ENCODE measurements at places on chromosomes 1 and 21.

- DNase-seq, result no peak
Measured at GRCh38 chr1:235781807-235782206, 84.9 kb downstream of the LYST start.

DNA sequence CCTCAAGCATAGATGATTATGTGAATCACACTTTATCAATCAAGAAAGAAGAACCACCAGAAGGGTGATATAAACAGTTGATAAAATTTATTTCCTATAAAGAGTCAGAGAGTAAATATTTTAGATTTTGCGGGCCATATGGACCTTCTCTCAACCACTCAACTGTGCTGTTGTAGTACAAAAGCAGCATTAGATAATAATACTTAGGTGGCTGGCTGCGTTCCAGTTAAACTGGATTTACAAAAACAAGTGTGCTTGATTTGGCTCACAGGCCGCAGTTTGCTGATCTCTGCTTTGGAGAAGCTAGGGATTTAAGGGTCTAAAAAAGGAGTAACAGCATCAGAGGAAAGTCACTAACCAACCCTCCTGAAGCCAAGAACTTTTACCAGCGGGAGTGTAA is 1406.0 kb downstream of the KCNT2 start:
- DNase-seq, result no peak

DNA sequence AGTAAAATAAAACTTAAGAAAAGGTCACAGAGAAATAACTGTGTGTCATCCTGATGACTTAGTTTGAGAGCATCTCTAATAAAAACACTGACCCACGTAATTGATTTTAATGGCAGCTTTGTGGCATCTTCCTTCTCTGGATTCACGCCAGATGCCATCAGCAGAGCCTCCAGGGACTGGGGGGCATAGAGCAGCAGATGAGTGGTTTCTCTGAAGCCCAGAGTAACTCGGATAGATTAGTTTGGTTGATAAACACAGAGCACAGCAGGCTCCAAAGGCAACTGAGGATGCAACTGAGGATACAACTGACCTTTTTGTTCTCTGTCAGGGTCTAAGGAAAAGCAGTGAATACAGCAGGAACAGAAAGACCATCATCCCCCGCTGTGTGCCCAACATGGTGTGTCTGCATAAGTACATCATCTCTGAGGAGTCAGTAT is 180.8 kb downstream of the RPS6KC1 start:
- DNase-seq, result no peak

DNA sequence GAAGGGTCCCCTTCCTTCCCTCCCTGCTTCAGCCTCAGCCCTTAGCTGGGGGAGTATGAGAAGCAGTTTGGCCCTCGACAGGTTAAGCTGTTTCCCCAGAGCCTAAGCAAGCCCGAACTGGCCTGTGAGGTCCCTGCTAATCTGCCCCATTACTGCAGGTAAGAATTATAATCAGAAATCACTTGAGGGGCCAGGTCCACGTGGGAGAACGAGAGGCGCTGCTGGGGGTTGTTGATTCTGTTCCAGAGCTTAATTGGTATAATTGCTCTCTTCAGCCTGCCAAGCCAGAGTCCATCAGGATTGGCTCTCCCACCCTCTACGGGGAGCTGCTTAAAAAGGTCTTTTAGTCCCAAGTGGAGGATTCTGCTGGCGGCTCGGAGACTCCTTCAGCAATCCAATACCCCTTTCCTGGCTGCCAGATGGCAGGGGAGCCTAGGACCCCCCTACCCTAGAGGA is 70.8 kb downstream of the UBE2T start:
- no peak for DNase-seq

DNA sequence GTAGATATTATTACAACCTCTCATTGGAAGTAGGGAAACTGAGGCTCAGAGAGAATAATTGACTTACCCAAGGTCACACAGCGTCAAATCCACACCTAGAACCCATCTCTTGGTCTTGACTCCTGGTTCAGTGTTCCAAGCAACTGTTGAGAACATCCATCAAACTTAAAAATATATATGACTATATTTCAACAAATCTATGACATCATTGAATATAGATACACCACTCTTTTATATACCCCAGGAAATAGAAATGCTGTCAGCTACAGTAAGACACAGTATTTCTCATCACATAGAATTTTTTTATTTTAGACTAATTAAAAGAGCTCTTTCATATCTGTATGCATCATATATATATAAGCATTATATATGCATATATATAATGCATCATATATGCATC is 56.9 kb downstream of the RUNX3 start:
- no peak for DNase-seq

- no peak for DNase-seq
Measured at GRCh38 chr1:218380125-218380977, 35.2 kb downstream of the TGFB2 start.

DNA sequence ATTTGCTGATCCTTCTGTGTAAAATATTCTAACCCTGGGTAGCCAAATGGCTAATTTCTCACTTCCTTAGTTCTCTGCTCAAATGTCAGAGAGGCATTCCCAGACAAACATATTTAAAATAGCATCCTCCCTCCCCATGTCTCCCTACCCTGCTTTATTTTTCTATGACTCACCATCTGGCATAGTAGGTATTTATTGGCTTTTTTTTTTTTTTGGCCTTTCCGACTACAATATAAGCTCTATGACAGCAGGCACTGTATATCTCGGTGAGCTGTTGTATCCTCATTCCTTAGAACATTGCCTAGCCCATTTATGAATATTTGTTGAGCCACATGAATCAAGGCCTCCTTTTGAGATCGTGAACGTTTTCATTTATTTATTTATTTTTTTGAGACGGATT is 1.5 kb upstream of the NEK7 start:
- DNase-seq, result no peak

DNA sequence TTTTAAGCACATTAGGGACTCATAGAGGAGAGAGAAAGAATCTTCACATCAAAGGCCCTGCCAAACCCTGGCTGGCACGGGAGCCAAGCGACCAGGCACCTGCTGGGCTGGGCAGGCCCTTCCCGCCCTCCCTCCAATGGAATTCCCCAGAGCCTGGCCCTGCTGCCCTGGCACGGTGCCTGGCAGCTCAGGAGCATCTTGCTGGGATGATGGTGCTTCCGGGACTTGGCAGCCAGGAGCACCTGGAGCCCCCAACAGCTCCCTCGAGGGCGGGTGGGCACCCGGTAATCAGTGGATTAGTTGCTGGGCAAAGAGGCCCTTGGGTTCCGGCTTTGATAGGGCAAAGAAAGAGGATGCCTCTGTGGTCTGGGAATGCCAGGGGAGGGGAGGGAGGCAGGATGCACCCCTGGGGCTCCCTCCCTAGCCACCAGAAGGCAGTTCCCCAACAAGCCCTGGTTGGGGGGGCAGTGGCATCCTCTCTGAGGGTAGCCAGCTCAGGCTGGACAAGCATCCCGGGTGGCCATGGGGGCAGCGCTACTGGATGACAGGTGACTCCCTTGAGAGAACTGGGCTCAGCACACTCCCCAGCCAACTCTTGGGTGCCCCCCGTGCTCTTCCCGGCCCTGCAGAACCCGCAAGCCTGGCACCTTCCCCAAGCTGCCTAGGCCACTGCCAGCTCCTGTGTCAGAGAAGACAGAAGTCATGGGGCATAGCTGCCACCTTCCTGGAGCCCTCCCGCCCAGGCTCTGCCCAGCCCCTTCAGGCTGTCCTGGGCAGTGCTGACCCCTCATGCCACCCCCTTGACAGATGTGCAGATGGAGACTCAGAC is 26.4 kb downstream of the KRTAP10-1 start:
- no peak for DNase-seq

GRCh38 chr1:21628798-21629393 is 40.3 kb downstream of the RAP1GAP start:
- no peak for DNase-seq

GRCh38 chr1:41653574-41653973 is 169.1 kb upstream of the EDN2 start:
- DNase-seq, result no peak

- DNase-seq, result no peak
Measured at GRCh38 chr1:216820345-216820744, 97.1 kb upstream of the ESRRG start.

DNA sequence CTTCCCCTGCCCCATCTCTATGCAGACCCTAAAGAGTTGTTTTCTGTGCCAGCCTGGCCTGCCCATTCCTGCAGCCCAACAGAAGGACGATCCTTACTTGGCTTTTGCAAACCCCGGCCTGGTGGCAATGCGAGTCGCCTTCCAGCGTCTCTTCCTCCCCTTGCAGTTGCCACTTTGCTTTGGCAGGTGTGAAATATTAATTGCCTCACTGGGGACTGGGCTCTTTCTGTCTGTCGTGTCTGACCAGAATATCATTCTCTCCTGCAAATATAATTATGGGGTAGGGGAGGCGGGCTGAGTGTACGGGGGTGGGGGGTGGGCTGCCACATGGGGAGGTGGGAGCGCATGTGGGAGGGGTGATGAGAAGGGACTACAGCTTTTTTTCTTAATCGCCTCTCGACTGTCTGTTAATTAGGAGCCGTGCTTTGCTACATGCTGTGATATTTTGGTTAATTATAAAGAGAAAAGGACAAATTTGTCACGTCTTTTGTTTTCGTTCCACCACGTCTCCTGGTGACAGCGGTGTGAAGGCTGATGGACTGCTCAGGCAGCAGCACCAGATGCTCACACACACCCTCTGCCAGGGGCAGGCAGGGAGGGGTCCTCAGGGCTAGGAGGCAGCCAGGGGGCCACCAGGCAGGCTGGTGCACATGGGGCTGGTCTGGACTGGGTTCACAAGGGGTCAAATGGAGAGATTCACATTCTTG is 80.1 kb upstream of the CD34 start:
- no peak for DNase-seq

DNA sequence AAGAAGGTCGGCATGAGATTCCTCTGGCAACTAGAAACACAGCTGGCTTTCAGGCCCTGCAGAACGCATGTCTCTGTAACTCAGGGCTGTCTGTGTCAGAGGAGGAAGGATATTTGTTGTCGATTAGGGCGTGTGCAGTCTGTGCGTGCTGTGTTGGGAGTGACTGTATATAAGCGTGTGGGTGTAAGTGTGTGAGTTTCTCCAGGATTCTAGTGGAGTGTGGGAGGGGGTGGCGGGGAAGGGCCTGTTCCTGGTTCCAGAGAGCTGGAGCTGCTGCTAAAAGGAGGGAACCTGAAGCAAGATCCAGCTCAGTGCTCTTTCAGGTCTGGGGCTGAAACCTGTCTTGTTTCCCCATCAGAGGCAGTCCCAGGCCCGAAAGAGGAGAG is 74.3 kb downstream of the SLC16A1 start:
- DNase-seq, result no peak

DNA sequence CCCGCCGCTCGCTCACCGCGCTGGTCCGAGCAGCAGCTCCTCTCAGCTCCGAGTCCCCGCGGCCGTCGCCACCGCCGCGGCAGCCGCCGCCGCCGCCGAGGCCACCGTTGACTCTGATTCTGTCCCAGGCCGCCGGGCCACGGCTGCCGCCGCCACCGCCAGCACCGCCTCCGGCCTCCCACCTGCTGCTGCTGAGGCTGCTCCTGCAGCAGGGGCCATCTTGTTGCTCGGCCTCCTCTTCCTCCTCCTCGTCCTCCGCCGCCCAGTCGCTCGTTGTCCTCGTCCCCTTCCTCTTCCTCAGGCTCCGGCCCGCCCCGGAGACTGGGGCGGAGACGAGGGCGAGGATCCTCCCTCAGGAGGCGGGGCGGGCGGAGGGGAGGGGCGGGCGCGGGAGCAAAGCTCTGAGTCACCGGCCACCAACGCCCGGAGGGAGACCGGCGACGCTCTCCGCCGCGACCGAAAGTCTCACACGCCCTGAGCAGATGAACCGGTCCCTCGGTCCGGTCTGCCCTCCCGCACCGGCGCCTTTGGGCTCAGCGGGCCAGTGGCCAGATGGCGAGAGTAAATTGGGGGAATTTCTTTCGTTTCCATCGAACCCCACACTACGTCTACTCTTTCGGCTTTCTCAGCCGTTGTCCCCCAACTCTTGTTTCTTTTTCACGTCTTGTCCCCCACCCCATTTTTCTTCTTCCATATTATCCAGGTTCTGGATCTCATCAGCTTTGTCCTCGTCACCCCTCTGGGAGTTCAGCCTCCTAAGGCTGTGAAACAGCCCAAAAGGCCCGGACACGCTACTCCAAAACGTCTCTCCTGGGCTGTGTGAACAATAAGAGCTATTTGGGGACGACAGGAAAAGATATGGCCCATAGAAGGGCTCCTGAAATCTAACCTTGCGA is at the start of gene RC3H1:
RC3H1 (minus strand) TSS at position 278 of the 896 bp plus-strand sequence. CDS start 29,372 bp downstream, outside the sequence.
- DNase-seq, result peak; percentile 82

- no peak for DNase-seq
Measured at GRCh38 chr1:201906336-201906735, 17.6 kb downstream of the SHISA4 start.

Data from stimulated activated CD8-positive, alpha-beta memory T cell treated with anti-CD3 and anti-CD28 coated beads, Interleukin-4, amount 100 ng/mL, for 1 hour (primary cell).